ENCODE measurements at places on chromosomes 7 and 10.

GRCh38 chr10:89535171-89536012, at the start of gene SLC16A12:
SLC16A12 (minus strand) TSS chr10:89535594; CDS start chr10:89462578, 73,016 bp downstream.
- DNase-seq = no peak

DNA sequence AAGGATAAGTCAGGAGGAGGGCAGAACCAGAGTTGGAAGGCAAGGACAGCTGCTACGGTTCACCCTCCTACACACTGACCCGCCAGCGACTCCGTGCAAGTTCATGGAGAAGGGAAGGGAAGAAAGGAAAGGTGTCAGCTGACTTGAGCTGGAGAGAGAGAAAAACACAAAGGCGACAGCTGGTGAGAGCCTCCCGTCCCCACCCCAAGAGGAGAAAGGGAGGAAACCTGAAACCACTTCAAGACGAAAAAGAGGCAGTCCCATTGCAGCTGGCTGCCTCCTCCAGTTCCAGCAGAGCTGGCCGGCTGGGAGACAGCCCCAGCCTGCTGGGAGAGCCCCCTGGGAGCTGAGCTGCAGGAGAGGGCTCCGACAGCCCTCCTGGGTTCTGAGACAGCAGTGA, 75.2 kb downstream of the PARD3 start:
- DNase-seq = peak; percentile 68

GRCh38 chr10:77062381-77062780, 575.2 kb downstream of the KCNMA1 start:
- no peak for DNase-seq

- peak; percentile 16 for DNase-seq
Observed at GRCh38 chr10:28503114-28503513, 29.8 kb upstream of the WAC start.

DNA sequence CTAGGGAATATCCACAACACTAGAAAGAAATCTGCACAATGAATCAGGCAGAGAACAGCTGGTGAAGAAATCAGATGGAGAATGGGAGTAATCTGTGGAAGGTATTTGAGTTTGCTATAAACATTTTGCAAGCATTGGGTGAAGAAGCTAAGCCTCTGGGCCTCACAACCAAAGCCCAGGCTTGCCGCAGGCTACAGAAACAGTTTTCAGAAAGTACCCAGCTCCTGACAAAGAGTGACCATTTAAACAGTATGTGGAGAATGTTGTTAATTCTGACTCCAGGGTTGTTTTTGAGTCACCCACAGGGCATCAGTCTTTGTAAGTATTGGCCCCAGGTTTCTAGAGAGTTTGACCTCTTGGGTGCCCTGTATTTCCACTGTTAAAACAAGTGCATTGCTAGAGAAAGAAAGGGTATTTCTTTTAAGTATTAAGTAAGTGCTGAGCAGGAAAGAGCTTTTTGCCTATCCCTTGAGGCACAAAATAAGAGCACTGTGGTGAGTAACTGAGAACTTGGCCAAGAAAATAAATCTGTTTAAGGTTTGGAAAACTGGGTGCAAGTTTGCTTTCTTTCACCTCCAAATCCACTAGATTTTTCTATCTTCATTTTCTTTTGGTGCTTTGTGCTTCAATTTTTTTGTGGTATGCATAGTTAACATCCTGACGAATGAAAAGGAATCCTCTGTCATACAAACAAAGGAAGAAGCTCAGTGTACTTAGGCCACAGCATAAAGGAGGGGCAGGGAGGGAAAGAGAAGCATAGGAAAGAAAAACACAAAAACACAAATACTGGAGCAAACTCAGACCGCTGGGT, 691.8 kb downstream of the SUGCT start:
- DNase-seq = peak; percentile 74

Data from AG10803 (cell line).